ENCODE measurements at places on chromosomes 13 and 19. TPM values are rescaled to one million over a fixed set of nuclear protein-coding genes. Genes with fewer than 3 reads are reported as not detected.

OR10H2 gene
- not detected for total RNA-seq

DOCK9 gene
- total RNA-seq, result 102 TPM

ZNF224 gene
- total RNA-seq, result 34.9 TPM

TICAM1 gene
- 14.0 TPM for total RNA-seq

SLC10A2 gene
- total RNA-seq, result not detected

NCR1 gene
- 2.2 TPM for total RNA-seq

CAPS gene
- 8.5 TPM for total RNA-seq

TTYH1 gene
- not detected for total RNA-seq

FOSB gene
- total RNA-seq, result 126 TPM

CCL25 gene
- total RNA-seq, result not detected

LYPD3 gene
- total RNA-seq, result not detected

POGLUT2 gene
- 11.9 TPM for total RNA-seq

PTGIR gene
- 207 TPM for total RNA-seq

ATP4A gene
- total RNA-seq, result 0.35 TPM

ZNF99 gene
- total RNA-seq, result 0.41 TPM

PRTN3 gene
- not detected for total RNA-seq

LHB gene
- not detected for total RNA-seq

ANKRD24 gene
- 0.28 TPM for total RNA-seq

C3 gene
- total RNA-seq, result 277 TPM

CACNG7 gene
- total RNA-seq, result not detected

CYTH2 gene
- 79.4 TPM for total RNA-seq

SYNE4 gene
- 2.4 TPM for total RNA-seq

NLRP7 gene
- total RNA-seq, result not detected

Measured in thoracic aorta (tissue), 2 donors.